ENCODE measurements at places on chromosomes 1 and 21. TPM values are rescaled to one million over a fixed set of nuclear protein-coding genes. Genes with fewer than 3 reads are reported as not detected.
A peak's percentile ranks its signal among the peaks of the same experiment; 100 is the strongest.

GRCh38 chr1:232260861-232261260, 369.1 kb downstream of the SIPA1L2 start:
- no peaks in the 10 kb centered on the region for H3K36me3 ChIP-seq
- no peaks in the 10 kb centered on the region for H3K4me1 ChIP-seq
- no peak for DNase-seq
- H3K27ac ChIP-seq, result no peak overlapping the region

Gene SCYL3
- 10.5 TPM for total RNA-seq

Gene FCRL2
- total RNA-seq, result 3.4 TPM

DNA sequence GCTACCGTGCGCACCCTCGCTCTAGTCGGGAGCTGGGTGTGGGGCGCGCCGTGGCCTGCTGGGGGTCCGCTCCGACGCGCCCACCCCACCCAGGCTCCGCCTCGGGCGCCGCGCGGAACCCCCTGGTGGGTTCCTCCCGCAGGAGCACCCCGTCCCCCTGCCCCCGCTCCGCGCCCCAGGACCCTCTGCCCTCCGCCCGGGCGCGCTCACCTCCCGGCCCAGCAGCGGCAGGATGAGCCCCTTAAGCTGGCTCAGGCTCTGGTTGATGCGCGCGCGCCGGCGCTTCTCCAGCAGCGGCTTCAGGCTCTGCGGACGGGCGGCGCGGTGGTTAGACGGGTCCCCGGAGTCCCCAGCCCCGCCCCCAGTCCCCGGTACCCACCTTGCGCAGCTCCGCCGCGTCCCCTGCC, 319 bp downstream of the HES2 start:
- DNase-seq, result no peak
- H3K27me3 ChIP-seq, result peaks cover 93% of the 10 kb centered on the region
- no peak overlapping the region for H3K27ac ChIP-seq
- no peaks in the 10 kb centered on the region for H3K36me3 ChIP-seq
- no peak overlapping the region for H3K4me3 ChIP-seq
- peaks cover 3% of the 10 kb centered on the region for H3K4me1 ChIP-seq

Gene C2CD4D
- total RNA-seq, result 0.26 TPM

- H3K4me3 ChIP-seq, result no peak overlapping the region
- H3K27me3 ChIP-seq, result no peaks in the 10 kb centered on the region
- no peaks in the 10 kb centered on the region for H3K36me3 ChIP-seq
- no peak overlapping the region for H3K27ac ChIP-seq
Measured at GRCh38 chr1:38207275-38207674, 160.7 kb upstream of the POU3F1 start.

DNA sequence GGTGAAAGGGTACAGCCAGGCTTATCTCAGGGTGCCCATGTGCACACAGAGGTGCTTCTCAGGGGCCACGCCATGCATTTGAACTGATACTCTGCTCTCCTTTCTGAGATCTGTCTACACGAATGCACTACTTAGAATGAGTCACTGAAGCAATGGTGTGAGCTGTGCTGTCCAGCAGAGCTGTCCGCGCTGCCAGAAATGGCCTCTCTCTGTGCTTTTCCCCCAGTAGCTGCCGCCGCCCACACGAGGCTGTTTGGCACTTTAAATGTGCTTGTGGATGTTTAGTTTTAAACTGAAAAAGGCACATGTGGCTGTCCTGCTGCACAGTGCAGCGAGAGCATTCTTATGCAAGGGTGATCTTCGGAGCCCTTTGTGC, 87.1 kb upstream of the COL6A1 start:
- peaks cover 36% of the 10 kb centered on the region for H3K4me1 ChIP-seq
- DNase-seq, result no peak
- H3K27ac ChIP-seq, result no peak overlapping the region
- no peak overlapping the region for H3K4me3 ChIP-seq
- peaks cover 8% of the 10 kb centered on the region for H3K27me3 ChIP-seq
- H3K36me3 ChIP-seq, result no peaks in the 10 kb centered on the region

DNA sequence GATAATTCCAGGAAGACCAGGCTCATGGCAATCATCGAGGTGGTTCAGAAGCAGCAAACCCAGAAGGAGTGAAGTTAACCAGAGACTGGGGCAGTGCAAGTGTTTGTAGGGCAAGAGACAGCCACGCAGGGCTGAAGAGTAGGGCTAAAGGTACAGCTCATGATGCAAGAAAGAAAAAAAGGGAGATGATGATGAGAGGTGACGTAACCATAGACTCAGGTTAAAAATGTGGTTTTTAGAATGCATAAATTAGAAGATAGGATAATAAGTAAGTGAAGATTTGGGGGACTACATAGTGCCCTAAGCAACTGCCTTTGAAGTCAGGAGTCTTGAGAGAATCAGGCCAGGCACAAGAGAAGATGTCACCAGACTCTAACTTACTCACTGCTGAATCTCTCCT, 333 bp downstream of the LCE7A start:
- H3K4me1 ChIP-seq, result no peaks in the 10 kb centered on the region
- peaks cover 2% of the 10 kb centered on the region for H3K27me3 ChIP-seq
- DNase-seq, result no peak
- no peak overlapping the region for H3K4me3 ChIP-seq
- no peak overlapping the region for H3K27ac ChIP-seq

Gene IL24
- 0.22 TPM for total RNA-seq

DNA sequence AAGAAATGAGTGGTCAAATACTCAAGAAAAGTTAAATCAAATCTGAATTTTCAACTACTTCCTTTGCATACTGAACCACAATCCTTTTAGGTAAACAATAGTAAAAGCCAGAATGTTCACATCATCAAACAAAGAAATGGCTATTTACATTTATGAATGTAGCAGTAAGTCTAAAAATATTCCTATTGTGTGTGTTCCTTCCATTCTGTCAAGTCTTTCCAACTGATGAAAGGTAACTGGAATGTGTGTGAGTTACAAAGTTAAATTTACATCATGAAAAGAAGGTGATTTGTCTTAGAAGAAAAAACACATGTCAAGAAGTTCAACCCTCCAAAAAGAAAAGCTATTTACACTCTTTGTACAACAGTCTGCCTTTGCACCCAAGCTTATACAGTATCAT, 203.1 kb downstream of the SIPA1L2 start:
- no peaks in the 10 kb centered on the region for H3K27me3 ChIP-seq
- no peak overlapping the region for H3K27ac ChIP-seq
- no peak for DNase-seq

Gene C4BPA
- 0.70 TPM for total RNA-seq

DNA sequence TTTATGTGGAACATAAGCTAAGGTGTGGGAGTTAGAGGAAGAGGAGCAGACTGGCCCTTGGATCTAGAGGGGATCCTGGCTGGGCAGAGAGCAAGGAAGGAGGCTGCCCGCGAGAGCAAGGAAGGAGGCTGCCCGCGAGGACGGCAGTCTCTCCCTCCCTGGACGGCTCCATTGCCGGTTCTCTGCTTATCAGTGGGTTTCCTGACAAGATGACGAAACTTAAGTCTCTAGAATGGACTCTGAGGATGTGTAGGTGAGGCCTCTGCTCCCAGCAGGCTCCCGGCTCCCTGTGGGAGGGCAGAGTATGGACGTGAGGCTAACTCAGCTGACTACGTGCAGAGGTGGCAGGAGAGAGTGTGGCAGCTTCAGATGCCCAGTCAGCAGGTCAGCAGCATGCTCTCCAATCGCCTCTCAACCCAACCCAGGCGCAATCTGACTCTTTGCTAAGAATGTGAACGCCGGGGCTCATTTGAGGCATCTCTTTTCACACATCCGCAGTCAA, 6.1 kb downstream of the MYBPHL start:
- no peak overlapping the region for H3K27ac ChIP-seq
- no peaks in the 10 kb centered on the region for H3K36me3 ChIP-seq

DNA sequence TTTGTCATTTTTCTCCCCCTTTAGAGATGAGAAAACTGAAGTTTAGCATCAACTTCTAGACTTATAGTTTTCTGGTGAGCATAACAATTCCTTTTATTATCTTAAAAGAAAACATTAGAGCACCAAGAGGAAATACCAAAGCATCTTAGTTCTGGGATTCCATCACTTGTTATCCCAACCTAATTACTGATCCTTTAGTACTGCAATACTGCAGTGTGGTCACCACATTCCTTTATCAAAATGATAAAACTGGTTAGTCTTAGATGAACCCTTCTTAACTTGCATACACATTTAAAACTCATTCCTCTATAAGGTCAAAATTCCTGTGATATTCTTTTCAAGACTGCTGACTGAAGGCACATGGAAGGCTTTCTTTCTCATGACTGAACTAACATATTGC, 23.1 kb downstream of the SOD1 start:
- DNase-seq, result no peak
- H3K36me3 ChIP-seq, result peaks cover 9% of the 10 kb centered on the region
- H3K27me3 ChIP-seq, result no peaks in the 10 kb centered on the region
- no peak overlapping the region for H3K4me3 ChIP-seq
- no peak overlapping the region for H3K27ac ChIP-seq

DNA sequence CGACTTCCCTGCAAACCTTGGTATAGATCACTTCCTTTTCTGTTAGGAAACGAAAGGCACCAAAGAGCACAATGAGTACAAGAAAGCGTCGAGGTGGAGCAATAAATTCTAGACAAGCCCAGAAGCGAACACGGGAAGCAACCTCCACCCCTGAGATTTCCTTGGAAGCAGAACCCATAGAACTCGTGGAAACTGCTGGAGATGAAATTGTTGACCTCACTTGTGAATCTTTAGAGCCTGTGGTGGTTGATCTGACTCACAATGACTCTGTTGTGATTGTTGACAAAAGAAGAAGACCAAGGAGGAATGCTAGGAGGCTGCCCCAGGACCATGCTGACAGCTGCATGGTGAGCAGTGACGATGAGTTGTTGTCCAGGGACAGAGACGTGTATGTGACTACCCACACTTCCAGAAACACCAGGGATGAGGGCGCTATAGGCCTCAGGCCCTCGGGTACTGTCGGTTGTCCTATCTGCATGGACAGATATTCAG, 18.5 kb downstream of the FAM89A start:
- no peaks in the 10 kb centered on the region for H3K36me3 ChIP-seq
- H3K4me1 ChIP-seq, result no peaks in the 10 kb centered on the region
- DNase-seq, result no peak
- no peaks in the 10 kb centered on the region for H3K27me3 ChIP-seq
- H3K27ac ChIP-seq, result no peak overlapping the region

DNA sequence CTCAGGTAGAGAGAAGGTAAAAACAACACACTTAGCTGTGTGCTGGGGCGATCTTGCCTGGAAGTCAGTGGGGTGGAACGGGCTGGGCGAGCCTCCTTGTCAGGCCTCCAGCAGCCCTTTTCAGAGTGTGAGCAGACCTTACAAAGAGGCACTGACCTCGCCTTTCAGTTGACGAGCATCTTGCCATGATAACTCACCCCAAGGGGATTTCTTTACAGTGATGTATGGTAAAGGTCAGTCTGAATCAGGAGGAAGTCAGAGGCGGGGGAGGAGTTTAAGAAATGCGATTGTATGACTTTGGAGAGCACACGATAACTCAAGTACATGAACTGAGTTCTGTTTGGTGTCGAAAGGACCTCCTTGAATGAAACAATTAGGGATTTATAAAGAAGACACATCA, 326.5 kb upstream of the PROX1 start:
- H3K4me1 ChIP-seq, result no peaks in the 10 kb centered on the region
- H3K4me3 ChIP-seq, result no peak overlapping the region
- no peak for DNase-seq
- H3K36me3 ChIP-seq, result no peaks in the 10 kb centered on the region
- H3K27ac ChIP-seq, result no peak overlapping the region
- H3K27me3 ChIP-seq, result no peaks in the 10 kb centered on the region

GRCh38 chr1:152107031-152107983, 7.9 kb downstream of the TCHH start:
- H3K4me1 ChIP-seq, result peaks cover 47% of the 10 kb centered on the region
- no peak overlapping the region for H3K27ac ChIP-seq
- peak overlapping the region; percentile 45 for H3K4me3 ChIP-seq
- no peak for DNase-seq
- no peaks in the 10 kb centered on the region for H3K36me3 ChIP-seq

Gene TRABD2B
- total RNA-seq, result not detected

DNA sequence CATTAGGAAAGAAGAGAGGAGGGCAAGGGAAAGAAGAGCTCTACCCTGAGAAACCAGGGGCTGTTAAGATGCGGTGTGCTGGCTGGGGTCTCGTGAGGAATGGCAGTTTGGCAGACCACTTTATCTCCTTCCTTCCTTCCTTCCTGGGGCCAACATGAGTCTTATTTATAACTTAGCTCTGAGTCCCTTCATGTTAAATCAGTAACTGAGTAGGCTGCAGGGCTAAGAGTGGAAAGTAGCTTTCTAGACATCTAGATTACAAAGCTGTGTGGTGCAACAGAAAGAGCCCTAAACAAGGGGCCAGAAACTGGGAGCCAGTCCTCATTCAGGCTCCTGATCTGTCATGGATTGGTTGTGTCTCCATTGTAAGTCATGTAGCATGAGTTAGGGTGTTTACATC, 135.4 kb upstream of the DUSP10 start:
- H3K27me3 ChIP-seq, result no peaks in the 10 kb centered on the region
- H3K4me3 ChIP-seq, result no peak overlapping the region
- DNase-seq, result no peak

Gene ADAMTS1
- 1.5 TPM for total RNA-seq

DNA sequence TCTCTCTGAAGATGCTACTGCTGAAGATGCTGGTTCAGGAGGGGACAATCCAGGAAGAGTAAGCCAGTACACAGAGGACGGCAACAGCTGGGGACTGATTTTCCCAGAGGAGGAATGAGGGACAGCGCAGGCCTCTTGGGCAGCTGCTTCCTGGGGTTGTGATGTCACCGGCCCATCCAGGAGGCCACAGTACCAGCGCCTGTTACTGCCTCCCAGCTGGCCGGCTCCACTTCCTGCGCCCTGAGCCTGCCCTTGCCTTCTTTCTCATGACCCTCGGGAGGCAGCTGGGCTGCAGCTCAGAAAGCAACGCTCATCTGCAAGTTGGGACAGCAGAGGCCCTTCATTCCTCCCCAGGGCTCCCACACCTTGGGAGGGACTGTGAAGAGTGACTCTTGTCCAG, 21.9 kb upstream of the ID3 start:
- no peak for DNase-seq
- H3K27me3 ChIP-seq, result no peaks in the 10 kb centered on the region
- no peaks in the 10 kb centered on the region for H3K36me3 ChIP-seq

DNA sequence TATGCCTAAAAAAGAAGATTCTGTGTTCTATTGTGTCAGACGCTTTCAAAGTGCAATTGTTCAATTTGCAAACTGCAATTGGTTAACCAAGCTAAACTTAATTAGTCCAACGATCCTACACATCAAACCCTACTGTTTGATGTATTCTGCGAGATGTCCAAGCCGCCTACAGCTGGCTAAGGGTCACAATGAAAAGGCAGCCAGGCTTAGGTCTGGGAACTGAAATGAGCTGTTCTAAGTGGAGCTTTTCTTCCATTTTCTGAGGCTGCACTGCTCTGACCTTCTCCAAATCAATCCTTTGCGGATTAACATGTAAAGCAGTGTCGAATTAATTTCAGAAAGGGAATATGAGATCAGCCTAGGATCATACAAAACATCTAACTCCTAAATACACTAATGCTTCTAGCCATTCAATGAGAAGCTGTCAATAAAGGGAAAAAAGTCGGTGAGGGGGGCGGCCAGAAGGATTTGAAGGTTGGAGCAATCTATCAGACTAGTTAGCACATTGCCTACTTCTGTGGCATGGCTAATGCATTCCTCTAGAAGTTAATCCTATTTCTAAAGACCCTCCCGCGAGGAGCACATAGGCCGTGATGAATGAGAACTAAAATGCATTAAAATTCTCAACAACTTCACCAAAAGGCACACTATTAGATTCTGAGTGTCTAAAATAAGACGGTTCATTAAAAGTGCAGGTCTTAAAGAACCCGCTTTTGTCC, 119.0 kb downstream of the SIM2 start:
- no peaks in the 10 kb centered on the region for H3K27me3 ChIP-seq
- H3K36me3 ChIP-seq, result peaks cover 3% of the 10 kb centered on the region
- H3K4me3 ChIP-seq, result no peak overlapping the region
- H3K4me1 ChIP-seq, result no peaks in the 10 kb centered on the region
- no peak for DNase-seq

Gene LCE6A
- not detected for total RNA-seq

Measured in T-cell (primary cell).